ENCODE measurements at places on chromosomes 11 and 22.

GRCh38 chr11:30983776-30984441, 385.6 kb downstream of the DCDC1 start:
- no peak for DNase-seq

DNA sequence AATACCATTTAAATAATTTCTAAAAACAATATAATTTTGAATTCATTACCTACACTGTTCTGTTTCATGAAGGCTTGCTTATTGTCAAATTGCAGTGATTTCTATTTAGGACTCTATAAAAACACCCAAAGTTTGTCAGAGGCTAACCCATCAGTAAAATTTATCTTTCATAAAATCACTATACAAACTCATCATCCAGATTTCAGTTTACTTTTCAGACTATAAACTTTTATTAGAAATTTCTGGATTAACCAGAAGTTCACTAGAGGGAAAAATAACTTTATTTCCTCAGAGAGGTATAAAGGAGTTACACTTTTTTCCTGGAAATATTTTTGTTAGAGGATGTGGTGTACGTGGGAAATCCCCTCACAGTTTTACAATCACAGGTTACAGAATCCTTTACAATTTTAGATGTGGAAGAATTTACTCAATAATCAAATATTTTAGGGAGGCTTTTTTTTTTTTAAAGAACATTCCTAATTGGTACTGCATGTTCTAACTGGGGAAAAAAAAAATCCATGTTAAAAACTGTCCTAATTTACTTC, 176.7 kb downstream of the SWAP70 start:
- DNase-seq: no peak

DNA sequence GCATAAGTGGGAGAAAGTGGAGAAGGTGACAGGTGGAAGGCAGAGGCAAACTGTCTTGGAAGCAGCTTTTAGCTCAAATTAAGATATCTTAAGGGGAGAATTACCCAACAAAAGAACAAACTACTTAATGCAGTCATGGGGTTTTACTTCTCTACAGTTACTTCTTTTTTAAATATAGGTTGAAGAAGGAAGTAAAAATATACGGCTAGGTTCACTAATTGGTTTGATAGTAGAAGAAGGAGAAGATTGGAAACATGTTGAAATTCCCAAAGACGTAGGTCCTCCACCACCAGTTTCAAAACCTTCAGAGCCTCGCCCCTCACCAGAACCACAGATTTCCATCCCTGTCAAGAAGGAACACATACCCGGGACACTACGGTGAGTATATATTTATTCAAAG, 40.8 kb downstream of the PDHX start:
- no peak for DNase-seq

- DNase-seq: no peak
These were observed 32.4 kb upstream of the PRR5 start for GRCh38 chr22:44669561-44669976.

GRCh38 chr11:2700415-2701211, 819 bp upstream of the KCNQ1OT1 start:
- no peak for DNase-seq

- no peak for DNase-seq
These were observed 269.0 kb upstream of the PDGFD start for GRCh38 chr11:104432981-104433380.

DNA sequence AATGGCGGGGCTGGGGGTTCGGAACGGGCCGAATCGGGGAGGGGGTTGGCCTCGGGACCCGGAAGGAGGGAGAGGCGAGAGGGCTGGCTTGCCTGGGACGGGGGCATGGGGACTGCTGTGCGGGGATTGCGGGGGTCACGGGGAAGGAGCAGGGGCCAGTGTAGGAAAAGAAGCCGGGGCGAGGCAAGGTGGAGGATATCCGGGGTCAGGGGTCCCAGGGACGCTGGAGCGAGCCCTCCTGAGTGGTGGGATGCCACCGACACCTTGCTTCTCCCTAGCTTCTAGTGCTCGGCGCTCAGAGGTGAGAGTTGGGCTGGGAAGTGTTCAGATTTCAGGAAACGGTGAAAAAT, 426 bp upstream of the GDPD5 start:
- DNase-seq: no peak

- no peak for DNase-seq
These were observed 19.4 kb downstream of the TMPRSS13 start for GRCh38 chr11:117909611-117910382.

DNA sequence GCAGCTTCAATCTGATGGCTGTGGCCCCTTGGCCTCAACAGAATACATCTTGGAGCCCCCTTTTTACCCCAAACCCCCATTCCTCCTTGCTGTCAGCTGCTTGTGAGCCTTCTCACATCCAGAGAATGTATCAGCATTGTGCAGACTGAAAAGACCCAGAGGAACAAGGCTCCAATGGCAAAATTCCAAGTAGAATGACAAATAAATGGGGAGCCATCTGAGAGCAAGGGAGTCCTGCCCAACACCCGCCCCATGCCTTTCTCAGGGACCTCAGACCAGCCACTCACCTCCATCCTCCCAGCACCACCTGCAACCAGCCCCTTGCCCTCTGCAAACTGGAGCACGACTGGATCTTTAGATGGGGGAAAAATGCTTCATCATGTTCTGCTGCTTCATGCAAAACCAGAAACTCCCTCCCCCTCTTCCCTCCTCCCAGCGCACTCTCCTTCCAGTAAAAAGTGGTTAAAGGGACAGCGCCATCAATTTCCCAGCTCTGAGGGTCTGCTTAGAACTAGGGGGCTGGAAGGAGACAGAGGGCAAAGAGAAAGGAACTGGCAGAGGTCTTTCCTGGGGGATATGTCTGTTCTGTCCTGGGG, 2.2 kb upstream of the NEFH start:
- DNase-seq: no peak

DNA sequence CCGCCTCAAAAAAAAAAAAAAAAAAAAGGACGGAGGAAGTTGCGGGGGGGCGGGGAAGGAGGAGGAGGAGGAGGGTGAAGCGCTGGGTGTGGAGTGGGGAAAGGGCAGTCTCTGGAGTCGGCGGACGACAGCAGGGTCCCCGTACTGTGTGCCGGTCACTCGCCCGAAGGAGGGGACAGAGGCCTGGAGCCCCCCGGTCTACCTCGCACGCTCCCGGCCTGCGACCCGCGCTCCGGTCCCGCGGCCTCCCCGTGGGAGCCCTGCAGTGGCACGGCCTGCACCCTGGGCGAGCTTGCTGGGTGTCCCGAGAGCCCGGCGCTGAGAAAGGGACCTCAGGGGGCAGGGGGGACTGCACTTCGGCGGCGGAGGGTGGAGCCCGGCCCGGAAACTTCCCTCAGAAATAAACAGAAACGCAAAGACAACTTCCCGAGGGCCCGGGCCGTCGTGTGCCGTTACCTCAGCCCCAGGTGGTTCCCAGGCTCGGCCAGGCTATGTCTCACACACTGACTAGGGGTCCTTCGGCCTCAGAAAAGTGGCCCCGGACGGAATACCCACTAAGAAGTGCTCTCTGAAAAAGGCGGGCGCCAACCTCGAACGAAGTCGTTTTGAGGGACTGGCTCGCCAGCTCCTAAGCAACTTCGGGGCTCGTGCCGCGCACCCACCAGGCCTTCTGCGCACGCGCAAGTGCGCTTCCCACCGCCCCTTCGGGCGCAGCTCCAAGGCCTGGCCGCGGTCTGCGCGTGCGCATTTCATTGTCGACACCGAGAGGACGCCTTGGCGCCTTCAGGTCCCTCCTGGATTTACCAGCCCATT, at the start of gene MAJIN:
TSS of gene MAJIN (minus strand) at position 688 of the 813 bp plus-strand sequence. CDS start 12,703 bp downstream, outside the sequence.
- DNase-seq: peak; percentile 82

DNA sequence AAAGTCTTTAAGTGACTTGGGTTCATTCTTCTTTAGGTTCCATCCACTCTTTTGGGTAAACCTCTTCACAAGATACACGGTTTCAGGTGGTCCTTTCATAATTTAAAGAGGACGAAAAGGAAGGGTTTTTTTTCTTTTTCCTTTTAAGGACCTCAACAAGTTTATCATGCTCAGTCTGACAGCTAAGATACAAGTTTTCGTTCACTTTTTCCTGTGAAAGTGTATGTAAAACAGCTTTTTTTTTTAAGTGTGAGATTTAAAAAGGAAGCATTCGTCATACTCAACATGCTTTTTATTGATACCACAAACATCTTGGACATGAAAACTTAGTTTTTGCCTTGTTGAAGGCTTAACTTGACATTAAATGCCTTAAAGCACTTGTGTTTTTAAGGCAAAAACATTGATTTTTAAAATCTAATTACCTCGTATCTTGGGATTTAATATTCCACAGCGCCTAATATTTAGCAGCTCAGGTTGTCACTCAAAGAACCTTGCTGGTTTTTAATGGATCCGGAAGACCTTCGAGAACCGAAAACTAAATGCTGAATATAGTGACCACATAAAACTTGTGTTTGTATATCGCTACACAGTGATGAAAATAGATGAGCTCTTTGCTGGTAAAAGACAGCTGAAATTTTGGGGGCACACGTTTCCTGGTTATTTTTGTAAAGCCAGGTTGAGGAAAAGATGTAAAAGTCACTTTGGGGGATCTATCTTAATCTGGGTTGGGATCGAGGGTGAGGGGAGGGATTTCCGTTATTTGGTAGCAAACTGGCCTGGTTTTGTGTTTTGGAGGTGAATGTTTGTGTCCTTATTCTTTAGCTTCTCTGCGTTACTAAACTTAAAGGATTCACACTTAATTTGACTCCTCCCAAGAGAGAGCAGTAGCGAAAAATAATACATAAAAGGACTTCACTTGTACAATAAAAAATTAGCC, 2.3 kb downstream of the PCF11 start:
- peak; percentile 8 for DNase-seq

DNA sequence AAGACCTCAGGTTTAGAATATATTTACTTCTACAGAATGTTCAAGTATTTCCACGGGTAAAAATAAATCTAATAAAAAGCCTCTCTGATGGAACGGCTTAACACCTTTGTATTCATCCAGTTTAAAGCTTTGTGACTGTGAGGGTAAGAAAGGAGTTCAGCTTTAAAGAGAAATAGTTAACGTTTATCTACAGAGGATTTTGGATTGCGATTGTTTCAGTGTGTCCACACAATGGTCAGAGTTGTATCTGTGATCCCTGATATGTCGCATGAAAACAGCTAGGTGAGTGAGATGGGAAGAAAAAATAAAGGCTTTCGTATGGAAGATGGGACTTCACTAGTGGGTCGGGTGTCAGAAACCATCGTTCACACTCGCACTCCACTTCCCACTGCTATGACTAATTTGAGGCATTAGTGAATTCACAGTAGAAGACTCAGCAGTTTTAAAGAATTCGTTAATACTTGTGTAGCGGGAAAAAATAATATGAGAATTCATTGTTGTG, 1.6 kb downstream of the APLP2 start:
- no peak for DNase-seq

DNA sequence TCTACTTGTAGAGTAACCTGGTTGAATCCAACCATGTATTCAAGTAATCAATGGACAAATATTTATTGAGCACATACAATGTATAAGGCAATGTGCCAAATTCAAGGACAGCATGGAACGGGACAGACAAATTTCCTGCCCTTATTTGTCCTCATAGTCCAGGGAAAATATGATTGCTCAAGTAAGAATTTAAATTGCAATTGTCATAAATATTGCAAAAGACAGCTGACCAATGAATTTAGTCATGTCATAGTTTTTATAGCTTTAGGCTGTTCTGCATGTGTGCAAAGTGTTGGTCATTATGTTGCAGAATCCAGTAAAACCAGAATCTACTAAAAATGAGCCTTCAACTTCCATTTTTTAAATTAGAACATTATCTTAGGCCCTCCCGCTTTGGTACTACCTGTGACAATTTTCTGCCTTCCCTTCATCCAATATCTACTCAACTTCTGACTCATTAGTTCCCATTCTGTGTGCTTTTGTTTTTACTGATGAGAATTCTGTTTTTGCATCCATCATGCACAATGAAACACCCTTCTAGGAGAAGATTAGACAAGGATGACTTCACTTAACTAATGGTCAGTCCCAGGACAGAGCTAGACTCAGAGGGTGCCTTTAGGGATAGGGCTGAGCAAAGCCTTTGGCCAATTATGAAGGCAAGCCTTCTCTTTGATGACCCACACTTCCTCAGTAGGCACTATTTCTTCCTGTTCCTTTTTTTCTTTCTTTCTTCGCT, 45.8 kb upstream of the FIBIN start:
- DNase-seq: no peak

Data from T-helper 1 cell (primary cell).